ENCODE measurements at places on chromosomes 16 and 17. TPM values are rescaled to one million over a fixed set of nuclear protein-coding genes. Genes with fewer than 3 reads are reported as not detected.
A peak's percentile ranks its signal among the peaks of the same experiment; 100 is the strongest.

DNA sequence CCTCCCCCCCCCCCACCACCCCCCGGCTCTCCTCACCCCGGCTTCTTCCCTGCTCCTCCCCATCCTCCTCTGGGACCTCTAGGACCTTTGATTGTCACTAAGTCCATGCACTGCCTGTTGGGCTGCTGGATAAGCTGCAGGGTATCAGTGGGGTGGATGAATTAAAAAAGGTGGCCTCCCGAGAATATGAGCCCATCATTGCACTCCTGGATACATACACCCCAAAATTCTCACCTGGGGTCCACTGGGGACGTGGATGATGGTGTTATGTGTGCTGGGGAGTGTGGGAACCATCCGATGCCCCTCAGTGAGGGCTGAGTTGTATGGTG lies 88.8 kb downstream of the IRF8 start:
- DNase-seq, result no peak

The MAP2K3 gene
- 36.4 TPM for total RNA-seq

The KRTAP3-1 gene
- not detected for total RNA-seq

DNA sequence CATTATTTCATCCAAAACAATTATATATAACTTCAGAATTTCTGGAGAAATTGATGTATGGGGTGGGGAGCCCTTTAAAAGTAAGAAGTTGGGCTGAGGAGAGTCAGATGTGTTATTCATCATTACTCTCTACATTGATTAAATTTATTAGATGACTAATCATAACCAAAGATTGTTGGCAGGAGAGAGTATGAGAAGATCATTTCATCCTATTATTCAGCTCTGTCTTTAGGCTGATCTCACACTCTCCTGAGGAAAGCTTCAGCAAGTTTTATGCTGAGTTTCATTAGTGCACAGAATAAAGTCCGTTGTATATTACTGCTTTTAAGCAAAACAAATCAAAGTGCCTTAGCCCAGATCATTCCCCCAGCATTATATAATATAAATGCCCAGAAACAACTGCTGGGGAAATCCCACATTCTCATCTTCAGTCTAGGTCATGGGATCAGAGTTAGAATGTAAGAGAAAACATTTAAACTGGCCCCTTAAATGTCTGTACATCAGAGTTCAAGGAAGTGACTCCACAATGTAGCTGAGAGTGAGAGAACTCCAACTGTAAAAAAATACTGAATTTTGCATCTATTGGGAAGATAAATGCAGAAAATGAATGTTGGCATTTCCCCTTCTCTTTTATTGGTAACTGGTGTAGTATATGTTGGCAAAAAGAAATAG lies 130.1 kb upstream of the HLF start:
- DNase-seq, result no peak

DNA sequence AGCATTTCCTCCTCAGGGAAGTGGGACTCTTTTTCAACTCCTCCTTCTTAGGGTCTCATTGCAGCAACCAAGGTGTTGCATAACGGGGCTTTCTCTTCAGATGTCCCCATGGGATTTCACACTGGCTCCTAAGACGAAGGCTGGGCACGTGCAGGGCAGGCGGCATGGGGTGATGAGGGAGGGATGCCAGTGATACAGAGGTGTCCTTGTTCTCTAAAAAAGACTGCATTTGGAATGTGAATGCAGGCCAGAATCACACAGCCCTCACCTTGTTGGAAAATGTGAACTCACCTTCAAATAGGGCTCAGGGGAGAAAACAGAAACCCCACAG lies 105.6 kb downstream of the XYLT1 start:
- no peak for DNase-seq

DNA sequence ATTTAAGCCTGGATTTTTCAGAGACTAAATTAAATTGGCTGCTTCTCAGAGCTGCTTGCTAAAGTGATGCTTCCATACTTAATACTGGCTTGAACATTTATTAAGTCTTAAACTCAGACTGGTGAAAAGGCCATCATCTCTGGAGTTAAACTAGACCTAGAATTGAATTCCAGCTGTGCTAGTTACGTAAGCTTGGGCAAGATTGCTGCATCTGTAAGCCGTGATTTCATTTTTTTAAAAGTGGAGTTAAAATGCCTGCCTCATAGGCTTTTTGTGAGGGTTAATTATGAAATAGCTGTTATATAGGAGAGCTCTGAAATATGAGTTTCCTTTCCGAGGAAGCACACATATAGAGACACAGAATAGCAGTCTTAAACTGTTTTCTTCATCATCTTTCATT lies 84.7 kb downstream of the VAT1L start:
- DNase-seq, result peak; percentile 56

GRCh38 chr17:61495161-61495857 lies 43.1 kb downstream of the TBX4 start:
- no peak for DNase-seq

The PIK3R6 gene
- total RNA-seq, result 3.0 TPM

The EME1 gene
- 2.8 TPM for total RNA-seq

GRCh38 chr16:87921236-87921773 lies 15.0 kb downstream of the CA5A start:
- DNase-seq, result no peak

The NDE1 gene
- 46.8 TPM for total RNA-seq

DNA sequence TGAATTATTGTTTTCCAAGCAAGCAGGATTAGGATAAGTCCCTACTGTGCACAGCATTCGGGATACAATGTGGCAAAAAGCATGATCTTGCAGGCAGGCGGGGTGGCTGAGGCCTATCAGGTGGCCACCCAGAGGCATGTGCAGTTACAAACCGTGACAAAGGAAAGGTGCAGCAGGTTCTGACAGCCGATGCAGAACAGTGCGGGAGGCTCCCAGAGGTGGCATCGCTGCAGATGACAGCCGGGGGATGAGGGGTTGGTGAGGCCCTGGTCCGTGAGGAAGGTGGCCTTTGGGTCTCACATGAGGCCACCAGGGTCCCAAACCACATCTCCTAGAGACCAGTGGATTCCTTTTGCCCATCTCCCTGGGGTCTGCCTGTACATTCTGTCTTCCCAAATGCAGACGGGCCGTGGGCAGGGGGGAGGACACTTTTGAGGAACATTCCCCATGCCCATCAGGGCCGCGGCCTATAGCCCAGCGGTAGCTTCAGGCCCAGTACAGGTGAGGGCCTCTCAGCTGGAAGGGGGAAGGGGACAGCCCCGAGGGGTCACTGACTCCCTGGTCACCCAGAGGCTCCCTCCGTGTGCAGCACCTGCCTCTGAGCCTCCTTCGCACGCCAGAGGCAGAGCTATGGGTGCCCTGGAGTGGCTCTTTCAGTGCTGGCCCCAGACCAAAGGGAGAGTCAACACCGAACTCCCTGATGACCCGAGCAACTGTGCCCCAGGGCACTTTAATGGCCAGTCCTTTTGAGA lies 85.1 kb downstream of the SOCS1 start:
- DNase-seq, result no peak

- peak; percentile 36 for DNase-seq
Measured at GRCh38 chr17:44587339-44587738, 30.1 kb downstream of the FZD2 start.

DNA sequence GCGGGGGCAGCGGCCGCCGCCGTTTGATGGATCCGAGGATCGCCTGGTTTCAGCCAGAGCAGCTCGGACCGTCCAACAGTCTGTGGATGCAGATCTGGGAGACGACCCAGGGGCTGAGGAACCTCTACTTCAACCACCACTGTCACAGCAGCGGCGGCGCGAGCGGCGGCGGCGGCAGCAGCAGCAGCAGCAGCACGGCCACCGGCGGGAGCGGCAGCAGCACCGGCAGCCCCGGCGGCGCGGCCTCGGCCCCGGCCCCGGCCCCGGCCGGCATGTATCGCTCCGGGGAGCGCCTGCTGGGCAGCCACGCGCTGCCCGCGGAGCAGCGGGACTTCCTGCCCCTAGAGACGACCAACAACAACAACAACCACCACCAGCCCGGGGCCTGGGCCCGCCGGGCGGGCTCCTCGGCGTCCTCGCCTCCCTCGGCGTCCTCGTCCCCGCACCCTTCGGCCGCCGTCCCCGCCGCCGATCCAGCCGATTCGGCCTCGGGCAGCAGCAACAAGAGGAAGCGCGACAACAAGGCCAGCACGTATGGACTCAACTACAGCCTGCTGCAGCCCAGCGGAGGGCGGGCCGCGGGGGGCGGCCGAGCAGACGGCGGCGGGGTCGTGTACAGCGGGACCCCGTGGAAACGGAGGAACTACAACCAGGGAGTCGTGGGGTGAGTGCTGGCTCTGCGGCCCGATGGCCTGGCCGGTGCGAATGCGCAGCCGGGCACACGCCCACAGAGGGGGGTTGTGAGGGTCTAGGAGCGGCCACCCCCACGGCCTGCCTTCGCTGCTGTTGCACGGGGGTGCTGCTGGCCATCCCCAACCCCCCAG lies 702 bp downstream of the TENT4B start:
- peak; percentile 21 for DNase-seq

DNA sequence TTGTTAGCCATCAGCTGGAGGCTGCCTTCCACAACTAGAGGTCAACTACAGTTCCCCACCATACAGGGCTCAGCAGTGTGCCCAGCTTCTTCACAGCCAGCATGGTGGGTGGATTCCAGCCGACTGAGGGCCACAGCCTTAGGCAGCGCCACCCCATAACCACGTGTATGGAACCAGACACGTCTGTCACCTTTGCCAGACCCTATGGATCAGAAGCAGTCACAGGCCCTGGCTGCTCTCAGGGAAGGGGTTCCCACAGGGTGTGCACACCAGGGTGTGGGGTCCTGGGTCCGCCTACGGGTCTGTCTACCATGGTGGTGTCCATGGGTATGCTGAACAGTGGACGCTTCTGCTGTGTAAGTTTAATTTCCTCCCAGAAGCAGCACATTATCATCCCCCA lies 265.0 kb upstream of the FOXF1 start:
- no peak for DNase-seq

- DNase-seq, result peak; percentile 72
Measured at GRCh38 chr17:61335105-61335844, 64.4 kb upstream of the TBX2 start.

The INCA1 gene
- 2.0 TPM for total RNA-seq

DNA sequence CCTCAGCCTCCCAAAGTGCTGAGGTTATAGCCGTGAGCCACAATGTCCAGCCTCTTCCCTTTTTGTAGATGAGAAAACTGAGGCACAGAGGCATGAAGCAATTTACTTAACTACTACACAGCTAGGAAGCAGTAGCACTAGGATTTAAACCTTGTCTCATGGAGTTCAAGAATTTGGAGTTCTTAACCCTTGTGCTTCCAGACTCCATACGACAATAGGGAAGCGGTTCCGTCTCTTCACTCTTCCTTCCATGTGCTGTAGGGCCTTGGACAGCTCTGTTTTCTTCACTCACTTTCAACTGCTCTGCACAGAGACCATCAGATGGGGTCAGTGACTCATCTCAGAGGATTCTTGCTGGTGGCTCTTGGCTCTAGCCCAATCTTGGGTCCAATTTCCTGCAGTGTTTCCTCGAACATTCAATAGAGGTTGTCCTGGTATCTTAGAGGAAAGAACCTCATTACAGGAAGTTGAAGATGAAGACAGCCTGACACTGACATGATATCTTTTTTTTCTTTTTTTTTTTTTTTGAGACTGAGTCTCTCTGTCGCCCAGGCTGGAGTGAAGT lies 19.3 kb downstream of the ITGAL start:
- DNase-seq, result peak; percentile 61

DNA sequence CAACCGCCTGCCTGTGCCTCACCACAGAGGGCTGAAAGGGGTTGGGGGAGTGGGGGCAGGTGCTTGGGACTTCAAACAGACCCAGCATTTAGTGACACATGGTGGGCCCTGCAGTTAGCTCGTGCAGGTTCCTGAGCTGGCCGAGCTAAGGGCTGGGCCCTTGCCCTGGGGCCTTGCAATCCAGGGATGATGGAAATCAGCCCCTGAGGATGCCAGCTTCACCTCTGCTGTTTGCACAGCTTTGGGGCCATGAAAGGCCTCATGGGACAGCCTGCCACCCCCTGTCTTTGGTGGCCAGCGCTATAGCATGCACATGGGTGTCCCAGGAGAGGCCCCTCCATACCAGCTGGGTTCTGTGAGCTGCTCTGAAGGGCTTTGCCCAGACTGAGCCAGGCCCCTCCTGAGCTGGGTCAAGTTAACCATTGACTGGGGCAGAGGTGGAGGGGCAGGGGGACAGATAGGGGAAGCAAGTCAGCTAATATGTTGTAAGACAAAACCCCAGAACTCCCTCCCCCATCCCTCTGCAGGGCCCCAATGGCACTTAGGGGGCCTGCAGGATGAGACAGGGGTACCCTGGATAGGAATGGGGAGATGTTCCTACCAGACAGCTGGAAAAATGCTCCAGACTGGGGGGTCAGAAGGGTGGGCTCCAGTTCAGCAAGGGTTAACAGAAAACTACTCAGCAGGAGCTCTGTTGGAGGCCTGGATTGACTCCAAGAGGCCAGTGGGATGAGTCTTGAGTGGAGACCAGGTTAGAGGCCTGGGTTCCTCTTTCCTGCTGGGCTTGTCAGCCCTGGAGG lies 692 bp downstream of the PRR15L start:
- peak; percentile 29 for DNase-seq

DNA sequence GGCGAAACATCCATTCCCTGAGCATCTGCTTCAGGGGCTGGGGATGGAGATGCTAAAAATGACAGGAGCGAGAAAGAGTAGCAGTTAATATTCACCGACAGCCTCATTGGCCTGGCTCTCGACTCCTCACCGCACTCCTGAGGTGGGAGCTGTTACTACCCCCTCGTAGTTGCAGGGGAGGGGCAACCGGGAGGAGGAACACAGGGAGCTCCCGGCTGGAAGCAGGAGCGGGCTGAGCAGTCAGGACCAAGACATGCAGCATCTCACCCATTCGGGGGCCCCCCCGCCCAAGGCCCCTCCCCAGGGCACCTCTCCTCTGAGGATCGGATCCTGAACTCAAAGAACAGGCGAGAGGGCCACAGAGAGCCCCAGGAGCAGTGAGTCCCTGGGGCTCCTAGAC lies 4.5 kb upstream of the ACSF3 start:
- DNase-seq, result no peak

GRCh38 chr16:75116081-75116910 lies at the start of gene LDHD:
TSS of gene LDHD (minus strand) at chr16:75116780. CDS start at chr16:75116720, 60 bp downstream.
- DNase-seq, result no peak

- DNase-seq, result no peak
Measured at GRCh38 chr17:27106347-27106981, 187.4 kb upstream of the WSB1 start.

The PTGES3L gene
- total RNA-seq, result 1.8 TPM

The ITGB4 gene
- 11.1 TPM for total RNA-seq

The DOC2B gene
- 5.1 TPM for total RNA-seq

The CACNG5 gene
- total RNA-seq, result not detected

DNA sequence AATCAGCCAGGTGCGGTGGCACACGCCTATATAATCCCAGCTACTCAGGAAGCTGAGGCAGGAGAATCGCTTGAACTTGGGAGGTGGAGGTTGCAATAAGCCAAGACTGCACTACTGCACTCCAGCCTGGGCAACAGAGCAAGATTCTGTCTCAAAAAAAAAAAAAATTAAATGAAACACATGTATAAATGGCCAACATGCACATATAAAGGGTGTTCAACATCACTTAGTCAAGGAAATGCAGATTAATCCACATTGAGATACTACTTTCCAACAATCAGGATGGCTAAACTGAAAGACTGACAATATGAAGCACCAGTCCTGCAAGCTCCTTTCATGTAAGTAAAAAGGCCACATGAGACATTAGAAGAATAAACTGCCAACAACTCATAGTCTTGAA lies 20.5 kb downstream of the USP32 start:
- no peak for DNase-seq
